Stimulated activated CD4-positive, alpha-beta T cell treated with anti-CD3 and anti-CD28 coated beads, Interleukin-15, amount 100 ng/mL, for 48 hours (primary cell): ENCODE measurements at places on chromosomes 6 and 20.

DNA sequence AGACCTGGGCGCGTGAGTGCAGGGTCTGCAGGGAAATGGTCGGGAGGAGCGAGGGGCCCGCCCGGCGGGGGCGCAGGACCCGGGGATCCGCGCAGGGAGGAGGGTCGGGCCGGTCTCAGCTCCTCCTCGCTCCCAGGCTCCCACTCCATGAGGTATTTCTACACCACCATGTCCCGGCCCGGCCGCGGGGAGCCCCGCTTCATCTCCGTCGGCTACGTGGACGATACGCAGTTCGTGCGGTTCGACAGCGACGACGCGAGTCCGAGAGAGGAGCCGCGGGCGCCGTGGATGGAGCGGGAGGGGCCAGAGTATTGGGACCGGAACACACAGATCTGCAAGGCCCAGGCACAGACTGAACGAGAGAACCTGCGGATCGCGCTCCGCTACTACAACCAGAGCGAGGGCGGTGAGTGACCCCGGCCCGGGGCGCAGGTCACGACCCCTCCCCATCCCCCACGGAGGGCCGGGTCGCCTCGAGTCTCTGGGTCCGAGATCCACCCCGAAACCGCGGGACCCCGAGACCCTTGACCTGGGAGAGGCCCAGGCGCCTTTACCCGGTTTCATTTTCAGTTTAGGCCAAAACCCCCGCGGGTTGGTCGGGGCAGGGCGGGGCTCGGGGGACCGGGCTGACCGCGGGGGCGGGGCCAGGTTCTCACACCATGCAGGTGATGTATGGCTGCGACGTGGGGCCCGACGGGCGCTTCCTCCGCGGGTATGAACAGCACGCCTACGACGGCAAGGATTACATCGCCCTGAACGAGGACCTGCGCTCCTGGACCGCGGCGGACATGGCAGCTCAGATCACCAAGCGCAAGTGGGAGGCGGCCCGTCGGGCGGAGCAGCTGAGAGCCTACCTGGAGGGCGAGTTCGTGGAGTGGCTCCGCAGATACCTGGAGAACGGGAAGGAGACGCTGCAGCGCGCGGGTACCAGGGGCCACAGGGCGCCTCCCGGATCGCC lies 54.2 kb upstream of the HLA-A start:
- DNase-seq, result peak; percentile 66

DNA sequence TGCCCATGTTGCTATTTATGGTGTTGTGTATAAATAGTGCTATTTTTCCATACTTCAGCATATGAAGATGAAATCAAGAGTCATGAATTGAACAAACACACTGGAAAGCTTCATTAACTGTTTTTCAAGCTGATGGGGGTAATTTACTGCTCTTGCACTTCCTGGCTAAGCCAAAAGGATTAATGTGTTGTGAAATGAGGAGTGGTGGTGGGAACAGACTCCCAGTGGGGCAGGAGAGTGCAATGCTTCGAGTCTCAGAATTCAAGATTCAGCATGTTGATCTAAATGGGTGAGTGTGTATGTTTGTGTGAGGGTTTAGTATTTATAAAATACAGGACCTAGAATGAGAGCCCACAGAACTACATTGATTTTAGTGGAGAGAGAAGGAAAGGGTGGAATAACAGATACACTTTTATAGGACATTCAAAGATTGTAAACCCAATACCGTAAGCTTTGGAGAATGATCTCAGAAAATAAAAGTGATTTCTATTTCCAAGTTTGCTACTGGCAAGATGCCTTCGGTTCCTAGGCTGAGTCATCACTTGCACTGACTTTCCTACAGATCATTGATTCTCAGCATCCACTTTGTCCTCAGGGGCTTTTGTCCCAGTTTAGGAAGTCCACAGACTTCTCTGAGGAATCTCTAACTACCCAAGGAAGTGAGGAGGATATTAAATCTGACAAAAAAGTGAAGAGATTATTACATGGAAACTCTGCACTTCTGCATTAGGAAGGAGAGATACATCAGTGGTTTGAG lies 303.6 kb downstream of the TRDN start:
- DNase-seq, result no peak

- no peak for DNase-seq
Measured at GRCh38 chr6:33799454-33800113, 4.2 kb downstream of the MLN start.

- DNase-seq, result no peak
Measured at GRCh38 chr6:155041741-155042279, 46.7 kb downstream of the TIAM2 start.

- no peak for DNase-seq
Measured at GRCh38 chr20:24755411-24755922, 193.6 kb upstream of the CST7 start.

- DNase-seq, result no peak
Measured at GRCh38 chr6:145866456-145867396, 52.1 kb upstream of the FBXO30 start.

DNA sequence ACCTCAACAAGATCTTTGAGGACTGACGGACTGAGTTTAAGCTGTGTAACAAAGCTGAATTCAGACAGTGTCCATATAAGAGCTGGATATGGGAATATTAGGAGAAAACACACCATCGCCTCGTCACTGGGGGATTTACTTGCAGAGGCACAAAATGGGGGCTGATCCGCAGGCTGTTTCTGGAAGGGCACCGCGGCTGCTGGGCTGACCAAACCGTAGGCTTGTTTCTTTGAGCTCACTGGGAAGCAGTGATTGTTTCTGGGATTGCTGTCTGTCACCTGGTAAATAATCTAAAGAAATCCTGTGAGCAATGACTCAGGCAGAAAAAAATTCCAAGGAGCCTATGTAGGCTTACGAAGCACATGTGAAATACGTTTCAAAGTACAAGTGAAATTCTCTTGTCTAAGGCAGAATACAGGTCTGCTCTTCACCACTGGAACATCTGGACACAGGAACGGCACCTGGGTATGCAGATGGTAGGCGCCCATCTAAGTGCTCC lies 63.9 kb upstream of the MPC1 start:
- no peak for DNase-seq

DNA sequence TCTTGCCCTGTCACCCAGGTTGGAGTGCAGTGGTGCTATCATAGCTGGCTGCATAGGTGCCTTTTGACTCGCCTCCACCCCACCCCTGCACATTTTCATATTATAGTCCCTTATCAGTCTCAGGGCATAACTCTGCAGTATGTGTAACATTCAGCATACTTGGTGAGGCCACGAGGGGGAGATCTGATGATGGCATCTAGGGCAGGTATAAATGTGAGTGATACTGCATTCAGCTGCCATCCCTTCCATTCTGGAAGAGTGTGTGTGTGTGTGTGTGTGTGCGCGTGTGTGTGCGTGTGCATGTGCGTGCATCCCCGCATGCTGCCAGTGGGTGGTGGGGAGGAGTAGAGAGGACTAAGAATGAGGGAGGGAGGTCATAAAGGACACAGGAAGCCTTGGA lies 81.4 kb downstream of the JARID2 start:
- DNase-seq, result peak; percentile 22

- no peak for DNase-seq
Measured at GRCh38 chr6:40406175-40406574, 181.0 kb downstream of the LRFN2 start.
